Colonic mucosa (tissue), 4 donors: ENCODE measurements at places on chromosomes 12 and 14.

- no peak for DNase-seq
These were observed 84.1 kb downstream of the FBXL14 start for GRCh38 chr12:1510056-1510812.

GRCh38 chr14:65434216-65434850, 21.8 kb downstream of the FUT8 start:
- DNase-seq, result no peak

DNA sequence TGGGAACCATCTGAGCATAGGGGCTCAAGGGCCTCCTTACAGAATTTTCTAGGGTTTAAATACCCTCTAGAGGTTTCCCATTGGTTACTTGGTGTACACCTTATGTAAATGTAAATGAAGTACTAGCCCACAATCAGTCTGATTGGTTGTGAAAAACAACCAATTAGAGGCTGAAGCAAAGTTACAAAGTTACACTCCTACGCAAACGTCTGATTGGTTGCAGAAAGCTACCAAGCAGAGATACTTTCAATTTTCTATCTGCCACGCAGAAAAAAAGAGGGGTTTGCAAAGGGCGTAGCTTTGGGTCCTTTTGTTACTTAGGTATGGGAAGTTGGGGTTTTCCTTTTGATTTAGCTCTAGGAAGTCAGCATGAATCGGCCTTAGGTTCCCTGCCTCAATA, 1.8 kb upstream of the TMEM19 start:
- DNase-seq, result no peak

DNA sequence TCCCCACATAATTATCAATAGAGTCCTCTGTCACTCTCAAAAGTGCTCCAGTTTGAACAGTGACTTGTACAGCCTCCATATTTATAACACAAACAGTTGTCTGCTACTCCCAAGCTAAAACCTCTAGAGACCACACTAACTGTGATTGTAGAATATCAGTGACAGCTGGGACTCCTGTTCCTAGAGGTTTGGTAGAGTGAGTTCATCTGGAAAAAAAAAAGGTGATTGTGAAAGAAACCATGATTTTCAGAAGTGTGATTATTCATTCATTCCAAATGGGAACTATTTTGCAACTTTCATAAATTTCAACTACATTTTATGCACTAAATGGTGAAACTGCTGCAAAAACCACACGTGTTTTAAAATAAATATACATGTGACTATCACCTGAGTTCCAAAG, 128.0 kb upstream of the PLXNC1 start:
- DNase-seq, result no peak

DNA sequence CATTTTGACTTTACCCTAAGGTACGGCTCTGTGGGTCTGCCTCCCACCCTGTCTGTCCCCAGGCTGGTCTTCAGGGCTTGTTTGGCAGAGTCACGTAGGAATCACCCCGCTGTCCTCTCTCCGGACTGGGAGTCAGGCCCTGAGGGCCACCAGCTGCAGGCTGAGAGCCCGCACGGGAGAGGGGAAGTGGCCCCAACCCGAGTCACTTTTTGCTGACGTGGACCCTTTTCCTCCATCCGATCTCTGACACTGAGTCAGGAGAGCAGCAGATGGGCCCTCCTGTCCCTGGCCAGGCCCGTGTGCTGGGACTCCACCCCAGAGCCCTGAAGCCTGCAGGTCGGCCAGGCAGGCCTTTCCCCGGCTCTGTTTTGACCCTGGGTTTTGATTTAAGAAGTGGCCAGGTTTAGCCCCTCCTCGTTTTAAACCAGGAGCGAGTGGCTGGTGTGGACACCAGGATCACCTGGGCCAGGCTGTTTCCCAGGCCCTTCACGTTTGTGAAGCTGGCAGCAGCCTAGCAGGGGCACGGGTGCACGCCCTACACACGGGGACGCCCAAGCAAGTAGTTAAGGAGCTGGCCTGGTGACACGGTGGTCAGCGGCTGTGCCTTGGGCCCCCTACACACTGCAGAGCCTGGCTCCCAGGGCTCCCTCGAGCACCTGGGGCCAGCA, 12.5 kb upstream of the TEX22 start:
- DNase-seq, result no peak

DNA sequence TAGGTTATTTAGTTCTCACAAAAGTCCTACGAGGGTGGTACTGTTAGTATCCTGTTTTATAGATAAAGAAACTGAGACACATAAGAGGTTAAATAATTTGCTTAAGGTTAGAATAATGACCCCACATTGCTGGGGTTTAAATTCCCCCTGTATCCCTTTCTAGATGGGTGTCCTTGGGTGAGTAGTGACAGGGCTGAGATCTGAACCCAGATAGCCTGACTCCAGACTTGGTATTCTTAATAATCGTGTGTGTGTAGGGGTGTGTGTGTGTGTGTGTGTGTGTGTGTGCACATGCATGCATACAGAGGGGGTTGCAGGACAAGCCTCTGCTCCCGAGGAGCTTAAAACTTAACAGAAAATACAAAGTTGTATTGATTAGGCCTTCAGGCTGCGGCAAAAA, 96.7 kb upstream of the PSMC1 start:
- DNase-seq, result no peak

DNA sequence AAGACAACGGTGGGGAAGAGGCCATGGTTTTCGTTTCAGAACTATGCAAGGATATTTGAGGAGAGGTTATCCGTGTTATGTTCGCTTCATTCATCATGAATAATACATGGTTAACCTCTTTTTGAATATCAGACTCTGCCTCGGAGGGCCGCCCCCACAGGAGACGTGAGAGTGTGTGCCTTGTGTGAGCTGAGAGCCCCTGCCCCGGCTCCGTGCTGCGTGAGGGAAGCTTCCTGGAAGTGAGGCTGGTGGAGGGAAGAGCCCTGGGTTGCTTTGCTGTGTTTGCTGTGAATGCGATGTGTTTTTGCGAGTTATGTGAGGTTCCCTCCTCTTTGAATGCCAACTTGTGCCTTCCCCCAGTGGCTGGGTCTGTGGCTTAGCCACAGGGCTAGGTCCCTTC, 146.0 kb upstream of the RTL1 start:
- DNase-seq, result no peak

DNA sequence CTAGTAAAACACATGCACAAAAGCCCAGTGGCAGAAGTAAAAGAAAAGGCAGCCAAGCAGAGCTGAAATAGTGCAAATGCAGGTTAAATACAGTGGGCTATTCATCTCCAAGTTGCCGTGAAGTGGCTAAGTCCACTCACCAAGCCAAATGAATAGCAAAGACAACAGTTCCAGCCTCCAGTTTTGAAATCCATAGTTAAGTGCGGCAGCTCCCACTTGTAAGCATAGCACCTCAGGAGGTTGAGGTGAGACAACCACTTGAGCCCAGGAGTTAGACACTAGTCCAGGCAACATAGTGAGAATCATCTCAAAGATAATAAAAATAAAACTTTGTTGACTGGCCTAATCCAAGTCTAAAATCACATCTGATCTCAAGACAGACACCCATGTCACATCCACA, 9.8 kb upstream of the PHLDA1 start:
- DNase-seq, result no peak

DNA sequence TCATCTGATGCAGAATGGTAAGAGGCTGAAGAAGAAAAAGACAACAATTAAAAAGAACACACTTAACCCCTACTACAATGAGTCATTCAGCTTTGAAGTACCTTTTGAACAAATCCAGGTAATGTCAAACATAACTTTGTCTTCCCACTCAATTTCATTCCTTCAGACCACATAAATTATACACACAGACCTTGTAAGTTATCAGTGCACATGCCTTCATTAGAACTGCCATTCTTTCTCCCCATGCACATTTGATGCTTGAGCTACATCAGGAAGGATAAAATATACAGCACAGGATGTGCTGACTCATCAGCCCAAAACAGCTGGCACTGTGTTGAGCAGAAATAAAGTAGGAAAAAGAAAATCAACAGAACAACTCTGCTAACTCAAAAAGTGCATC, 246.7 kb downstream of the PAWR start:
- no peak for DNase-seq

GRCh38 chr12:56935752-56936151, 1.5 kb upstream of the SDR9C7 start:
- DNase-seq, result no peak

DNA sequence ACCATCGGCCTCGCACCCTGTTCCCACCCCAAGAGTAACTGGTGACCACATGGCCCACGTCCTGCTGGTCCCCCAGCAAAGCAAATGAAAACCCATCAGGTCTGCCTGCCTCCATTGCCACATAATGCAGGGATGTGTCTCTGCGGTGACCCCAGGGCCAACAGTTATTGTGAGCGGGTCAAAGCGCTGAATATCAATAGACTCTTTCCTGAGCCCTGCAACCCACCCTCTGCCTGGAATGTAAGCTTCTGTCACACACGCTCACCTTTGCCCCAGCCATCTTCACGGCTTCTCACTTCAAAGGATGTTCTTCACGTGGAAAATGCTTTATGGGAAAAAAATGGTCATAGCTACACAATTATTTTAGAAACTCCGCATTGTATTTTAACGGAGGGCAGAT, 63.9 kb downstream of the FZD10 start:
- DNase-seq, result no peak

DNA sequence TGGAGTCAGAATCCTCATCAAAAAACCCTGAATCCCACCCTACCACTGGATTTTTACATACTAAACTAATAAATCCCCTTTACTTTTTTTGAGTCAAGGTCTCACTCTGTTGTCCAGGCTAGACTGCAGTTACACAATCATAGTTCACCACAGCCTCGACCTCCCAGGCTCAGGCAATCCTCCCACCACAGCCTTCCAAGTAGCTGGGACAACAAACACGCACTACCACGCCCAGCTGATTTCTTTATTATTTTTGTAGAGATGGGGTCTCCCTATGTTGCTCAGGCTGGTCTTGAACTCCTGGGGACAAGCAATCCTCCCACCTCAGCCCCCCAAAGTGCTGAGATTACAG, 24.3 kb downstream of the SPTSSA start:
- no peak for DNase-seq

DNA sequence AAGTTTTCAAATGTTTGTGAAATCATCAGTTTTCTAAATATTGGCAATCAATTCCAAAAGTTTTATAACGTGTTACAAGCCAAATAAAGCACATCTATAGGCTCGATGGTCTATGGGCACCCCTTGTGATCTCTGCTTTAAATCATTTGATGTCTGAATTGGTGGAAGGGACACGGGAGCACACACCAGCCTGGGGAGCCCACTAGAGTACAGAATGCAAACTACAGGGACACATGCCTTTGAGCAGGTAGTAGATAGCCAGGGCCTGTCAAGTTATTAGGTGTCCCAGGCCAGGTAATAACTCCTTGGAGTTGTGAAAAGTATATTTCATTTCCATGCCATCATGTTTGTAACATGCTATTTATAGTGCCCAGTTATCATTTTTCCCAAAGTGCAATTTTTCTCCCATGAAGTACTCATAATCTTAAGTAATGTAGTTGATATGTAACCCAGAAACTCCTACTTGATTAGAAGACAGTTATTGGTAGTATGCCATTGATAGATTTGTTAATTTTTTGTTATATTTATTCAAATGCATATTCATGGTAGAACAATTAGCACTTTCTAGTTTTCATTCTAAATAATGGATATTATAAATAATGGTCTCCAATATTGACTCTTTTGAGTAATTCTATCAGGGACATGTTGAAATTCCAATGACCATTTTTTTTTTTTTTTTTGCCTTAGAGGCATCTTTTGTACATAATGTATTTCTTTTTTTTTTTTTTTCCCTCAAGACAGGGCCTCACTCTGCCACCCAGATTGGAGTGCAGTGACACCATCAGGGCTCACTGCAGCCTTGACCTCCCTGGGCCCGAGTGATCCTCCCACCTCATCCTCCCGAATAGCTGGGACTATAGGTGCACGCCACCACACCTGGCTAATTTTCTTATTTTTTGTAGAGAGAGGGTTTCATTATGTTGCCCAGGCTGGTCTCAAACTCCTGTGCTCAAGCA, 96.9 kb upstream of the FGD4 start:
- DNase-seq, result no peak

GRCh38 chr12:2013086-2013485, 8.8 kb upstream of the DCP1B start:
- no peak for DNase-seq

- DNase-seq, result no peak
These were observed 284.6 kb upstream of the SEL1L start for GRCh38 chr14:81818271-81818670.

- no peak for DNase-seq
These were observed 217.1 kb upstream of the BTG1 start for GRCh38 chr12:92362785-92363184.

DNA sequence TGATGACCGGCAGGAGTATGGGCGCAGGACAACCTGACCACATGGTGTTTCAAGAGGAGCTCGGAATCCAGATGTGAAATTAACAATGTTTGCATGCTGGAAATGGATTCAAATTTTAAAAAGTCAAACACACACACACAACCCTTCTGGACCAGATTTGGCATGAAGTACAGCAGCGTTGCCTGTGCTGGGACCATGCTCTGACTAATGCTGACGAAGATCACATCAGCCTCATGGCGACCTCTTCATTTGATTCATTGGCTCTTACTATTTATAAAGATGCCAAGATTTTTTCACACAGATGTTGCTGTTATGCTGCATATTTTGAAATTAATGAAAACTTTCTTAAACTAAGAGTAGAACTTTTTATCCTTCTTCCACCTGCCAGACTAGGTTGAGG, 926.6 kb upstream of the TMEM132C start:
- DNase-seq, result no peak

GRCh38 chr14:89131004-89131750, 285.9 kb downstream of the FOXN3 start:
- no peak for DNase-seq

- no peak for DNase-seq
These were observed 6.2 kb upstream of the MYH6 start for GRCh38 chr14:23414254-23414653.

- no peak for DNase-seq
These were observed 298.3 kb downstream of the SSPN start for GRCh38 chr12:26493656-26494055.

GRCh38 chr14:38212111-38212510, 4.4 kb downstream of the SSTR1 start:
- DNase-seq, result no peak
